ENCODE measurements at places on chromosomes 7 and 10. TPM values are rescaled to one million over a fixed set of nuclear protein-coding genes. Genes with fewer than 3 reads are reported as not detected.

GRCh38 chr7:7125963-7126362 lies 56.4 kb upstream of the C1GALT1 start:
- no peaks in the 10 kb centered on the region for H3K27me3 ChIP-seq
- no peaks in the 10 kb centered on the region for H3K36me3 ChIP-seq
- DNase-seq, result no peak
- peaks cover 23% of the 10 kb centered on the region for H3K4me1 ChIP-seq
- H3K4me3 ChIP-seq, result no peak overlapping the region

- no peaks in the 10 kb centered on the region for H3K36me3 ChIP-seq
- no peak overlapping the region for H3K4me3 ChIP-seq
- H3K27me3 ChIP-seq, result no peaks in the 10 kb centered on the region
- no peaks in the 10 kb centered on the region for H3K4me1 ChIP-seq
Measured at GRCh38 chr7:108838198-108838597, 268.5 kb downstream of the DNAJB9 start.

GRCh38 chr7:134419085-134419484 lies 39.8 kb downstream of the AKR1B1 start:
- H3K27ac ChIP-seq, result no peak overlapping the region
- no peaks in the 10 kb centered on the region for H3K27me3 ChIP-seq
- no peak overlapping the region for H3K4me3 ChIP-seq
- DNase-seq, result no peak

DNA sequence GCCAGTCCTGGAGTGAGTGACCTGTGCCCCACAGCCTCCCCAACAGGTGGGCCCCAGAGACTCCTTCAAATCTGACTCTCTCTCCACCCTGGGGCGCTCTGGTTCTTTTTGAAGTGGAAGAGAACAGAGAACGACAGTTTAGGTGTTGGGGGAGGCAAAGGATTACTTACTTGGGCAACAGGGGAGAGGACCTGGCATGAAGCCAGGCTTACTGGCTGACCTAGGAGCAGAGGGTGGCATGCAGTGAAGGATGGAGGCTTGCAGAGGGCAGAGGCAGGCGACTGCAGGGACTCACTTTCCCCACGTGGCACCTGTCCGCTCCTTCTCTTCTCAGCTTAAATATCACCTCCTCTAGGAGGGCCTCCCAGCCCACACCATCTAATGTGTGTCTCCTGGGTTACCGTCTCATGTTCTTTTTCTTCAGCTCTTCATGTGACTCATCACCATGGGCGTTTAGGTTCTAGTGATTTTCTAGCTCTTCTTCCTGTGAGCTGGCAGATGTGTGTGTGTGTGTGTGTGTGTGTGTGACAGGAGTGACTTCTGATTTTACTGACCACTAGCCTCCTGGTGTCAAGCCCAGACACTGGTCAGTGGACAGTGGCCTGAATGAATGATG lies 15.5 kb downstream of the LZTS2 start:
- no peak for DNase-seq
- no peaks in the 10 kb centered on the region for H3K36me3 ChIP-seq
- H3K27ac ChIP-seq, result no peak overlapping the region
- peaks cover 32% of the 10 kb centered on the region for H3K4me1 ChIP-seq
- peaks cover 10% of the 10 kb centered on the region for H3K27me3 ChIP-seq

GRCh38 chr10:61410353-61411070 lies 42.7 kb downstream of the TMEM26 start:
- no peak overlapping the region for H3K4me3 ChIP-seq
- no peak for DNase-seq
- H3K4me1 ChIP-seq, result no peaks in the 10 kb centered on the region
- H3K36me3 ChIP-seq, result no peaks in the 10 kb centered on the region
- H3K27ac ChIP-seq, result no peak overlapping the region

DNA sequence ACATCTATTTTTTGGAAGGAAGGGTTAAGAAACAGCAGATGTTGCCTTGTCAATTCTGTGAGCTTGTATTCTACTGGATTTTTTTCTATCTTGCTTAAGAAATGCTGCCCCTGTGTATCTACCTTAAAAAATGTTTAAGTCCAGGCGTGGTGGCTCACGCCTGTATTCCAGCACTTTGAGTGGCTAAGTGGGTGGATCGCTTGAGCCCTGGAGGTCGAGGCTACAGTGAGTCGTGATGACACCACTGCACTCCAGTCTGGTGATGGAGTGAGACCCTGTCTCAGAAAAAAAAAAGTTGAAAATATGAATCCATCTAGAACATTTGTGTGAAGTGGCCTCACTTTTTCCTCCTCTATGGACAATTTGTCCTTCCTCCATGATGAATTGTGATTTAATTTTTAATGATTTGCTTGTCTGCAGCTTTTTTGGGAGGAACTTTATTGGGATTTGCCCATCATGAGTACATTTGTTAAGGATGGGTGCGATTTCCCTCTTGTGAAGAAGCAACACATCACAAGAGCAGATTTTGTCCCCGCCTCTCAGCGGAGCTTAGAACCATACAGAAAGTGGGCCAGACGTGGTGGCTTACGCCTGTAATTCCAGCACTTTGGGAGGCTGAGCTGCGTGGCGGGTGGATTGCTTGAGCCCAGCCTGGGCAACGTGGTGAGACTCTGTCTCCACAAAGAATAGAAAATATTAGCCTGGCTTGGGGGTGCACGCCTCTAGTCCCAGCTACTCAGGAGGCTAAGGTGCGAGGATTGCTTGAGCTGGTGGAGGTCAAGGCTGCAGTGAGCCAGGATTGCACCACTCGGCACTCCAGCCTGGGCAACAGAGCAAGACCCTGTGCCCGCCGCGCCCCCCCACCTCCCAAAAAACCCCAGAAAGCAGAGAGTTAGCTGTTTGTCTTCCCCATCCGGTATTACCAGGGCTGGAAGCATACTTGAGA lies 57.7 kb downstream of the DNAJB6 start:
- H3K4me1 ChIP-seq, result peaks cover 24% of the 10 kb centered on the region
- peaks cover 43% of the 10 kb centered on the region for H3K36me3 ChIP-seq
- H3K4me3 ChIP-seq, result no peak overlapping the region
- peak; percentile 47 for DNase-seq
- no peak overlapping the region for H3K27ac ChIP-seq

- H3K4me3 ChIP-seq, result no peak overlapping the region
- H3K27ac ChIP-seq, result no peak overlapping the region
- H3K4me1 ChIP-seq, result no peaks in the 10 kb centered on the region
- no peak for DNase-seq
- no peaks in the 10 kb centered on the region for H3K36me3 ChIP-seq
Measured at GRCh38 chr7:93430917-93431588, 143.5 kb downstream of the CALCR start.

- peaks cover 16% of the 10 kb centered on the region for H3K27me3 ChIP-seq
- peak; percentile 68 for DNase-seq
- no peaks in the 10 kb centered on the region for H3K36me3 ChIP-seq
- H3K27ac ChIP-seq, result no peak overlapping the region
- no peak overlapping the region for H3K4me3 ChIP-seq
Measured at GRCh38 chr7:70829221-70830059, 302.5 kb upstream of the GALNT17 start.

DNA sequence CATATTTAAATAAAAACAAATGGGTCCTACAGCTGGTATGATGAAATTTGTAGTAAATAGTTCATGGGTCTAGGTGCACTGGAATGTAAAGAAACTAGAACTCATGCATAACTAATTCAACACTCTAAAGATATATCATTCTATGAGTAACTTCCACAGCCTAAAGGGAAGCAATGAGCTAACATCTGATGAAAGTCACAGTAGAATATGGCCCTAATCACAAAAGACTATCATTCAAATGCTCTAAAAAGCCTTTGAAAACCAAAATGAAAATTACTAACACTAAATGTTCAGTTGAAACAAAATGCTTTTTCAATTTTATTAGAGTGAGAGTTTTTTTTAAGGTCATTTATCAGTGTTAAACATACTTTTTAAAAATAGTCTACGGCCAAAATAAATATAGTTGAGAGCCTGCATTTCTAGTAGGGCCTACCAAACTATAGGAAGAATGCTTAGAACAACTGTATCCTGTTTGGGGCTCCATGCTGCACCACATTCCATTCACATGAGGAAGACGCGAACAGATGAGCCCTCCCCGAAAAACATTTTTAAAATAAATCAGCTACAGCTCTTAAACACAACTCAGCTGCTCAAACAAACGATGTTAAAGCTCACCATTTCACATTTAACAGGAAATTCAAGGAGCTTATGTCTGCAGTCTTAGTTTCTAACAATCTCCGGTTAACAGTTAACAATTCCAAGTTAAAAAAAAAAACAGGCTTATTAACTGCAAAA lies 134.5 kb downstream of the NRBF2 start:
- DNase-seq, result no peak
- no peaks in the 10 kb centered on the region for H3K27me3 ChIP-seq
- no peaks in the 10 kb centered on the region for H3K36me3 ChIP-seq
- H3K4me3 ChIP-seq, result peak overlapping the region; percentile 51

GRCh38 chr7:142669074-142669654 lies 80.1 kb upstream of the PRSS1 start:
- no peak for DNase-seq
- H3K27ac ChIP-seq, result no peak overlapping the region
- H3K27me3 ChIP-seq, result no peaks in the 10 kb centered on the region
- no peaks in the 10 kb centered on the region for H3K36me3 ChIP-seq
- no peaks in the 10 kb centered on the region for H3K4me1 ChIP-seq

DNA sequence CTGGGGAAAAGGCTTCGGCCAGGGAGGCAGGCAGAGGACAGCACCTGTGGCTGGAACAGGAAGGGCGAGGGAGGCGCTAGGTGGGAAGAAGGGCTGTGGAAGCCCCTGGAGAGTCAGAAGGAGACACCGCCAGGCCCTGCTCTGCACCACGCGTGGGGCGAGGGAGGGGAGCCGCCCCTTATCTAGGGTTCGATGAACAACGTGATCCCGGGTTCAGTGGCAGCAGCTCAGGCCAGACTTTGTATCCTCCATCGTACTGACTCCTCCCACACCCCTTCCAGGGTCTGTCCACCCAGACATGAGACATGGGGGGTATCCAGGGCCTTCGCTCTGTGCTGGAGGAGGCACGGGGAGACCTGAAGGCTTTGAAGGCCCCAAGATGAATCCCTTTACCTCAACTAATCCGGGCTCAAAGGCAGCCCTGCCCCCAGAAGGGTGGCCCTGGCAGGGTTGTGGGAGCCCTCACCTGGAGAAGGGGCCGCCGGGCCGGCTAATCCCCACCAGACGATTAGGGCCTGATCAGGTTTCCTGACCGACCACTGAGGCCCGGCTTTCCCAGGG lies 110.8 kb downstream of the PDGFA start:
- H3K4me1 ChIP-seq, result no peaks in the 10 kb centered on the region
- H3K27me3 ChIP-seq, result peaks cover 43% of the 10 kb centered on the region
- no peak overlapping the region for H3K27ac ChIP-seq
- no peaks in the 10 kb centered on the region for H3K36me3 ChIP-seq
- H3K4me3 ChIP-seq, result no peak overlapping the region

GRCh38 chr10:89789188-89789877 lies 87.9 kb downstream of the KIF20B start:
- no peak overlapping the region for H3K4me3 ChIP-seq
- H3K27ac ChIP-seq, result no peak overlapping the region
- H3K27me3 ChIP-seq, result no peaks in the 10 kb centered on the region
- DNase-seq, result no peak

DNA sequence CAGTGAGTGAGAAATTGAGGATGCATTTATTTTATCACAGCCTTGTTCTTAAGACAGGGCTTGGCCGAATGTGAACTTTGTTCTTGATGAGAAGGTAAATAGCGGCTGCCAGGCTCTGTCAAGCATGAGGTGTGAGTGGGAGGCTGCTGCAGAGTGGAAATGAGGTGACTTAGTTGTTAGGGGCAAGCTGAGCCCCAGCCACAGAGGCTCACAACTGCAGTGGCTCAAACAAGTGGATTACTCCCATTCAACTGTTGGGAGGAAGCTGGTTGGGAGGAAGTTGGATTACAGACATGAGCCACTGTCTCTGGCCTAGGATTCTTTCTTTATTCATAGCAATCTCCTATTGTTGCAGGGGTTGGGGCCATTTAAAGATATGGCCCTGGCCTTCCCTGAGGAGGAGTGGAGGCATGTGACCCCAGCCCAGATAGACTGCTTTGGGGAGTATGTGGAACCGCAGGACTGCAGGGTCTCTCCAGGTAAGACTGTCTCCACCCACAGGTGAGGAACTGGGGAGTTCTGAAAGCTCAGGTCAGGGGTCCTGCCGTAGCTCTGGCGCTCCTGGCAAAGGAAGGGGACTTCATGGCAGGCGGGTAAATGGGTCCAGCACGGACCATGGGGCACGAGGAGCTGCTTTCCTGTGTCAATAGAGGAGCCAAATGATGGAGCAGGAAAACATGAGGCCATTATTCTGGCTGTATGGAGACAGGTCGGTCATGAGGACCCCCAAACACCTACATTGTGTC lies 7.1 kb downstream of the ZSCAN25 start:
- no peaks in the 10 kb centered on the region for H3K27me3 ChIP-seq
- H3K27ac ChIP-seq, result no peak overlapping the region
- peaks cover 100% of the 10 kb centered on the region for H3K36me3 ChIP-seq
- no peak for DNase-seq
- H3K4me3 ChIP-seq, result no peak overlapping the region
- peaks cover 12% of the 10 kb centered on the region for H3K4me1 ChIP-seq

- no peaks in the 10 kb centered on the region for H3K4me1 ChIP-seq
- H3K4me3 ChIP-seq, result no peak overlapping the region
- H3K27ac ChIP-seq, result no peak overlapping the region
- no peaks in the 10 kb centered on the region for H3K36me3 ChIP-seq
Measured at GRCh38 chr7:135834266-135834665, 85.7 kb upstream of the FAM180A start.

- DNase-seq, result no peak
- no peak overlapping the region for H3K4me3 ChIP-seq
- H3K27ac ChIP-seq, result no peak overlapping the region
Measured at GRCh38 chr7:2373646-2374045, 19.0 kb downstream of the EIF3B start.

DNA sequence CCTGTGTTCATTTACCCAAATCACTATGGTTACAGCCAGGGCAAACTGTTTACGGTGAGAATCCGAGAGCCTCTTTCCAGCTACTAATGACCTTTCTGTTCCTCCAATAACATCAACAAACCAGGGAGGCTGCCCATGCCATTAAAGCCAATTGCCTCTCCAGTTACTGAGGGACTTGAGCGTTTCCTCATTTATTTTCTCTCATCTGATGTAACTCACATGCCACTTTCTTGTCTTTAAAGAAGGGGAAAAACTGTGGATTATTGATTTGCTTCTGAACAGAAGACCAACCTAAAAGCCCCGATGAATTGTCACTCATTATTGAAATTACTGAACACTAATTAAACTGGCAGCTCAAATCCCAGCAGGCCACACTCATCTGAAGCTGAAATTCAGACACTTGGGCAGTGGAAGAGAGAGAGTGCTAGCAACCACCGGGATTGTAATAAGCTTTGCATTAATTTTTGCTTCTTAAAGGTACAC lies 595.8 kb upstream of the MKI67 start:
- no peaks in the 10 kb centered on the region for H3K27me3 ChIP-seq
- no peak overlapping the region for H3K27ac ChIP-seq
- no peak overlapping the region for H3K4me3 ChIP-seq
- H3K4me1 ChIP-seq, result no peaks in the 10 kb centered on the region
- DNase-seq, result no peak

The ZNF37A gene
- total RNA-seq, result 10.4 TPM

The CADPS2 gene
- total RNA-seq, result 9.8 TPM

The C10orf105 gene
- total RNA-seq, result not detected

The MYOZ1 gene
- 1.3 TPM for total RNA-seq

The ST8SIA6 gene
- total RNA-seq, result 1.2 TPM

The TMEM196 gene
- total RNA-seq, result not detected

The HYAL4 gene
- total RNA-seq, result 2.8 TPM

The ABCA13 gene
- 4.1 TPM for total RNA-seq

The PDK4 gene
- 975 TPM for total RNA-seq

The TMEM270 gene
- not detected for total RNA-seq

The KIN gene
- 5.2 TPM for total RNA-seq

The EVX1 gene
- not detected for total RNA-seq

The PAX4 gene
- not detected for total RNA-seq

The PRLHR gene
- total RNA-seq, result not detected

The AASS gene
- total RNA-seq, result 7.9 TPM

The CDH23 gene
- total RNA-seq, result 1.9 TPM

Data from suprapubic skin (tissue), 4 donors.